ENCODE measurements at places on chromosomes 7 and 10.

GRCh38 chr7:112137141-112138101, 68.8 kb downstream of the DOCK4 start:
- DNase-seq = no peak

- DNase-seq = peak; percentile 41
Observed at GRCh38 chr7:122746948-122747347, 44.2 kb upstream of the RNF148 start.

- DNase-seq = peak; percentile 66
Observed at GRCh38 chr10:94630017-94630688, 53.4 kb upstream of the CYP2C18 start.

DNA sequence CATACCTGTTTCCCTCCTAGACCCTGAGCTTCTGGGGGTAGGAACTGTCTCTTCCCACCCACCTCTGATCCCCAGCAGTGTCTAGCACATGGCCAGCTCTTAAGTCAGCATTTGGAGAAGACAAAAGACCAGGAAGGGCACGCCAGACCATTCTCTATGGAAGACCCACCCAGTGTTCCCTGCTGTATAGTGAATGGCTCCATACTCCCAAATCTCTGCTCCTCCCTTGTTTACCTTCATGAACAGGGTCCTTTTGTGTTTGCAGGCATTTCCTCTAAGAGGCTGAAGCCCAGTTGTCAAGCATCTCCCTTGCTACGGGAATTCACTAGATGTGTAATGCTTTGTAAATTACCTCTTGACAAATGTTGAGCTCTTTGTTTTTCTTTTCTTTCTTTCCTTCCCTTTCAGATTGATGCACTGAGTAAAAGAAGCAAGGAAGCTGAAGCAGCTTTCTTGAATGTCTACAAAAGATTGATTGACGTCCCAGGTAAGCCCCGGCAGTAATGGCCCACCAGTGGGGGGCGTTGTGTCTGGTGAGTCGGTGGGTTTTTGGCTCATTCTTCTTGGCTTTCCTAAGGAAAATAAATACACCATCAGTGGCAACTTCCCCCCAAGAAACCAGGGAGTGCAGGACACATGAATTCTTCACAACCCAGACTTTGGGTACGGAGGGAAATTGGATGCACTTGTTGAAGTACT, 216.6 kb upstream of the SH2B2 start:
- no peak for DNase-seq

DNA sequence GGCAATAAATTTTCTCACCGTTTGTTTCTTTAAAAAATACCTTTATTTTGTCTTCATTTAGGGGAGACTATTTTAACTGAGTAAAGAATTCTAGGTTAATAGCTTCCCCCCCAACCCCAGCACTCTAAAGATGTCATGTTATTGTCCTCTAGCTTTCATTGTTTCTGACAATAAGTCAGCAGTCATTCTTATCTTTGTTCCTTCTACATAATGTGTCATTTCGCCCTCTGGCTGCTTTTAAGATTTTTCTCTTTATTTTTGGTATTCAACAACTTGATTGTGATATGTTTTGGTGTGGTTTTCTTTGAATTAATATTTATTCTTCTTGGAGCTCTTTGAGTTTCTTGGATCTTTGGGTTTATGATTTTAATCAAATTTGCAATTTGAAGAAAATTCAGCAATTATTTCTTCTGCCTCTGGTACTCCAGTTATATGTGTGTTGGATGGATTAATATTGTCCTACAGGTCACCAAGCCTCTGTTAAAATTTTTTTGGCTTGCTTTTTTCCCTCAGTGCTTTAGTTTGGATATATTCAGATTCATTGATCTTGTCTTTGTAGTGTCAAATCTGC, 64.6 kb upstream of the ELN start:
- DNase-seq = no peak

DNA sequence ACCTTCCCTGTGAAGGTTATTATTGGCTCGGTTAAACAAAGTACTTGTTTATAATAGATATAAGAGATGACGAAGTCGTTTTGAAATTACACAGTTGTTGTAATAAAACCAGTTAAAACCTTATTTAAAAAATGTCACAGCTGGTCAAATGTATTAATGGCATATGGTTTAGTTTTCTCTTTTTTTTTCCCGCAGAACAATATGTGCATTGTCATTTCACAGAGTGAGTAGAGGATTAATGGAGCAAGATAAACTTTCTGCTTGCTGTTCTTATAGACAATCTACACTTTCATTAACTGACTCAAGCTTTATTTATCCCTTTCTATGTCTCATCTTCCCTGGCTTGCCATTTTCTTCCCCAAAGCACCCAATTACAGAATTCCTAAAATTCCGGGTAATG, 404.3 kb upstream of the NPVF start:
- no peak for DNase-seq

GRCh38 chr10:4846775-4847174, 20.8 kb downstream of the AKR1E2 start:
- DNase-seq = no peak

DNA sequence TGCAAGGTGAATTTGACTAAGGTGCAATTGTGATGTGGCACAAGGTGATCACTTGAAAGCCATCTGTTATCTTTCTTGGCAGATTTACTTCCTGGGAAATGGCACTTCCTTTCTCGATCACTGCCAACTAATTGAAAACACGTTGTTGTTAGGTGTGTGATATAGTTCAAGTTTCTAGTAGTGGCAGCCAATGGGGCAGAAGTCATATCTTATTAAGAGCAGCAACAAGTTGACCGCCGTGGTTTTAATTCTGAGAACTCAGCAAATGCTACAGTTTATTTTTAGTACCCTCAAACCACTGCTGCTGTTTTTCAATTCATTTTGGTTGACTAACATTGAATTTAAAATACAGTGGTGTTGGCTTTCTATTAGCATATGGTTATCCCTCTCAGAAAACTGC, 1.6 kb downstream of the CHN2 start:
- no peak for DNase-seq

GRCh38 chr10:113666682-113667252, 2.9 kb upstream of the NRAP start:
- no peak for DNase-seq

GRCh38 chr7:51031791-51032515, 249.3 kb upstream of the GRB10 start:
- DNase-seq = no peak

DNA sequence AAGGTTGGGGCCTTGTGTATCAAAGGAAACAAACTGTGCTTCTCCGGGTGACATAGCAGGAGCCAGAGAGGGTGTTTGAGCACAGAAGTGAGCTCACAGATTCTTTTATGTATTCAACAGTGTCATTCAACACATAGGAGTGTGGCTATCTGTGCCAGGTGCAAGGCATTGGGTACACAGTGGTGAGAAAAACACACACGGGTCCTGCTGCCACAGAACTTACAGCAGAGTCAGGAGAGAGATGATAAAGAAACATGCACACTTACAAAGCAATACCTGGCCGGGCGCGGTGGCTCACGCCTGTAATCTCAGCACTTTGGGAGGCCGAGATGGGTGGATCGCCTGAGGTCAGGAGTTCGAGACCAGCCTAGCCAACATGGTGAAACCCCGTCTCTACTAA, 16.3 kb upstream of the ECHDC3 start:
- no peak for DNase-seq

DNA sequence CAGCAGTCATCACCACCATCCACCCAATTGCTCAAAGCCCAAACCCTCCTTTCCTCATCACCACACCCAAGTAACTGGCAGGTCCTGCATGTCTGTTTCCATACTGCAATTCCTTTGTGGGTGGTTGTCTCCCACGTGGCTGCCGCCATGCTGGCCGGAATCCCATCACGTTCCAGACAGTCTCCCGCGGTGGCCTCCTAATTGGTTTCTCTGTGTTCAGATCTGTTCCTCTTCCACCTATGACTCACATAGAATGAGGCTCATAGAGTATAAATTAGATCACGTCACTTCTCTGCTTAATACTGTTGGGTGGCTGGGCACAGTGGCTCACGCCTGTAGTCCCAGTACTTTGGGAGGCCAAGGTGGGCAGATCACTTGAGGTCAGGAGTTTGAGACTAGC, 813.0 kb downstream of the TYW1 start:
- DNase-seq = no peak

DNA sequence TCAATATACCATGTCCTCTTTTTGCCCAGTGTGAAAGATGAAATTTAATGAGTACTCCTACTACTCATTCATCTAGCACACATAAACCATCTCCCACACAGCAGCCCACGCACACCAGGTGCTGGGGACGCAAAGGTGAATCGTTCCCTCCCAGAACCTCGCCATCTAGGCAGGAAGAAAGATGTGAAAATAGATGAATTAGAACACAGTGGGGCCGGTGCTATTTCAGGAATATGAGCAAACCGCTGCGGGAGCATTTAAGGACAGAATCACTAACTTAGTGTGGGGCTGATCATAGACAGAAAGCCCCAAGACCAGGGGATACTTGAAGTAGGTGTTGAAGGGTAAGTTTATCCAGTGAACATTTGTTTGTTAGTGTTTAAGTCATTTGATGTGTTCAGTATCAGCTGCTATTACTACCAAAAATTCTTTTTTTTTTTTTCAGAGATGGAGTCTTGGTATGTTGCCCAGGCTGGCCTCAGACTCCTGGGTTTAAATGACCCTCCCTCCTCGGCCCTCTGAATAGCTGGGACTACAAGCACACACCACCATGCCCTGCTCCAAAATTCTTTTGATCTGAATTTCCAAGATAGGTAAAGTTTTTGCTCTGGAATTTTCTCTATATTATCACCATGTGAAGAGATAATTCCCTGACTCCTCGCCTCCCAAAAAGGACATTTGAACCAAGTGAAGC, 48.8 kb downstream of the CPXM2 start:
- DNase-seq = no peak

GRCh38 chr10:89450901-89451300, 36.5 kb downstream of the IFIT5 start:
- no peak for DNase-seq

DNA sequence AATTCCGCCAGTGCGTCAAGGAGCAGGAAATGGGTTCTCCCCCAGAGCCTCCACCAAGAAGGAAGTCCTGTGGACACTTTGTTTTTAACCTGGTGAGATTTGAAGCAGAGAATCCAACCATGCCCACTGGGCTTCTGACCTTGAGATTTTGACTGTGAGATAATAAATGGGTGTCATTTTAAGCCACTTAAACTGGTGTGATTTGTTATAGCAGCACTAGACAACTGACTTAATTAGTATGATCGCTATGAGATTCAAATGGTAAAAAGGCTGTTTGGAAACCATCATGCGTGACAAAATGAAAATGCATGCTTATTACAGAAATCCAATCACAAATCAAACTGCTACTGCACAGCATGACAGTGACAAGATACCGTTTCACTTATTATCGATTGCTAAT, 98.0 kb downstream of the ADAM12 start:
- no peak for DNase-seq

GRCh38 chr7:39133088-39133487, 155.4 kb downstream of the POU6F2 start:
- DNase-seq = no peak

DNA sequence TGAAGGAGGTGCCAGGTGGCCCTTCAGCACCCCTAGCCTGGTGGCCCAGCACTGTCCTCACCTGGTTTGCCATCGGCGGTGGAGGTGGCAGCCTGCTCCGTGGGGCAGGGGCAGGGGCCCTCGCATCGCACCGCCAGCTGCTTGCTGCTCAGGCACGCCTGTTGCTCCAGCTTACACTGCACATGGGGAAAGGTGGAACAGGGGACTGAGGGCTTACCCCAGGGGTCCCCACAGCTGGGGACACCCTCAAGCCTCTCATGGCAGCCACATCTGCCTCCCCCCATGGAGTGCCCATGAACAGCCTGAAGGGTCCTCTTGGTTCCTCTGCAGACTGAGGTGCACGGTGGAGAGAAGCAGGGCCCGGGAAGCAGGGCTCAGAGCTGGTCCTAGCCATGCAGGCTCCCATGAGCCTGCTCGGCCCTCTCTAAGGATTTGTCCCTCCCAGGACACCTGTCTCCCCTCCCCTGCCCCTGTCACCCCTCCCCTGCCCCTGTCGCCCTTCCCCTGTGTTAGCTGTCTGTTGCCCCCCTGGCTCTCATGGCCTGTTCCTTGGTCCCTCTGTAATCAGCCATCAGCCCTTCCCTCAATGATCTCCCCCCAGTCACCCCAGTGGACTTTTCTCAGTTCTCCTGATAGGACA, 20.1 kb downstream of the SPOCK2 start:
- DNase-seq = no peak

- DNase-seq = no peak
Observed at GRCh38 chr7:5457245-5457735, 33.7 kb upstream of the TNRC18 start.

GRCh38 chr10:123402656-123403055, 248.5 kb downstream of the BUB3 start:
- no peak for DNase-seq

GRCh38 chr7:147653456-147653855, 937.1 kb upstream of the C7orf33 start:
- DNase-seq = no peak

DNA sequence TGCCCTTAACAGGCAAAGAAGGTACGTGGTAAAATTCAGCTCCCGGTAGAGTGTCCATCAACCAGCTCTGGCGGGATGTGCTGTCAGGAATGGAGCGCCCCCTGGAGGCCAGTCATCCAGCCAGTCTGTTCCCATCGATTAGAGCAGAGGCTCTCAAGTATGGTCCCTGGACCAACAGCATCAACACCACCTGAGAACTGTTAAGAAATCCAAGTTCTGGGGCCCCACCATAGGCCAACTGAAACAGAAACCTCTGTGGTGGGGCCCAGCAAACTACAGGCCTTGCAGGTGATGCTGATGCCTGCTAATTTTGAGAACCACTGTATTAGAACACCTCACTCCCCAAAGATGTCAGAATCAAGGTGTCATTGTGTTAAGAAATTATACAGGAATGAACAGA, 109.2 kb downstream of the DPY19L1 start:
- DNase-seq = peak; percentile 75

GRCh38 chr10:95297402-95297801, 6.6 kb upstream of the PDLIM1 start:
- no peak for DNase-seq

DNA sequence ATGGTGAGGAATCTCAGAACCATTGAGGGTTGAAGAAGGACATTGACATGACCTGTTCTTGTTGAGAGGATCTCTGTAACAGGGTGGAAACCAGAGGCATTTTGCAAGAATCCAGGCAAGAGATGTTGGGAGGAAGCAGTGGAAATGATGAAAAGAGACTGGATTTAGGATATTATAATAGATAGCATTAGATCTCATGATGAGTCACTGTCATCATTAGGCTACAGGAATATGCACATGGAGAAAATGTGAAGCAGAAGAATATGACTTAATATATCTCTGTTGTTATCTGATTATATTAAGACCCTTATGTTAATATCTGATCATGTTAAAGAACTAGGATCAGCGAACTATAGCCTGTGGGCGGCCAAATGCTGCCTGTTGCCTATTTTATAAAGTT, 393.0 kb upstream of the MTPN start:
- no peak for DNase-seq

DNA sequence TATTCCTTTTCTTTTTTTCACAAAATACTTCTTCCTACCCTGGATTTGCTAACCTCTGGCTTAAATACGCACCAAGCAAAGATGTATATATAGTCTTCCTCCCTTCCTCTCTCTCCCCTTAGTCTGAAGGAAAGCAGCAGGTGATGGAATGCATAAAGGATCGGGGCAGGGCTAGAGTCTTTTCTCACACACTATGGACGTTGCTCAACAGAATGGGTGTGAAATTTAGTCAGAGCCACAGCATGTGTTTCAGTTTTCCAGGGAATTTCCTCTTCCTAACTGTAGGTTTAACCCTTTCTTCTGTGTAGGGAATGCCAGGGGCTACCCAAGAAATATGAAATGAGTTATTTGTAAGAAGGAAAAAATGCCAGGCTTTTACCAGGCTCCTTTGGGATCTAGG, 71.4 kb upstream of the NFKB2 start:
- no peak for DNase-seq

- peak; percentile 14 for DNase-seq
Observed at GRCh38 chr7:131554880-131555516, 1.4 kb downstream of the PODXL start.
